ENCODE measurements at places on chromosomes 12 and 14.

DNA sequence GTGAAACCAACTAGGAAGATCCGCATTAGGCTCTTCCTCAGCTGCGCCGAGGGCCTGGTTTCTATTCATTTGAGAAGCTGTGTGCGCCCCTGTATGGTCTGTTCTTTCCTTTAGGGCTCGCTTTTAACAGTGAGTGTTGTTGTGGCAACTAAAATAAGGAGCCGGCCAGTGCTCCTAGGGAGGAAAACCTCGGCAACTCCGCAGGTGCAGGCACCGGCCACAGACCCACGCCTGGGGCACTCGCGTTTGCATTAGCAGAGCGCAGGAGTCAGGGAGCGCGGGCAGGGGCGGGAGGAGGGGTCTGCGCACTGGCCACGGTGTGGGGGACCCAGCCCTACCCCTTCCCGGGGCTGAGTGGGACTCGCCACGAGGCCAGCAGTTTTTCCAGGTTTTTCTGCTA, 50.5 kb downstream of the STX2 start:
- no peak for DNase-seq

- no peak for DNase-seq
Observed at GRCh38 chr12:1205512-1206060, 214.6 kb downstream of the ERC1 start.

DNA sequence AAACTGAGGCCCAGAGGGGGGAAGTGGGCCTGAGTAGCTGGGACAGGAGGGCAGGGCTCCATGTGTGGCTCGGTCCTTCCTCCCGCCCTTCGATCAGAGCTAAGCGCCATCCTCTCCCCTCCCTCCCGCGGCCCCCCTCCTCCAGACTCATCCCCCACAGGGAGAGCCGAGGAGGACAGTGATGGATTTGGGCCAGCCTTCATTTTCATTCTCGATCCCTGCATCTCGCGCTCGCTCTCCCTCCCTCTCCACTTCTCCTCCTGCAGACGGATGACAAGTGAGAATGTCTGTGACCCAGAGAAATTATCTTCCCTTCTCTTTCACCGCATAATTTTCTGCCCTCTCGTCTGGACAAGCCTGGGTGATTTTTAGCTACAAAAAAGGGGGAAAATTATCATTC, 183.3 kb downstream of the RBM19 start:
- no peak for DNase-seq

- no peak for DNase-seq
Observed at GRCh38 chr14:31939934-31940333, 137.2 kb upstream of the ARHGAP5 start.

DNA sequence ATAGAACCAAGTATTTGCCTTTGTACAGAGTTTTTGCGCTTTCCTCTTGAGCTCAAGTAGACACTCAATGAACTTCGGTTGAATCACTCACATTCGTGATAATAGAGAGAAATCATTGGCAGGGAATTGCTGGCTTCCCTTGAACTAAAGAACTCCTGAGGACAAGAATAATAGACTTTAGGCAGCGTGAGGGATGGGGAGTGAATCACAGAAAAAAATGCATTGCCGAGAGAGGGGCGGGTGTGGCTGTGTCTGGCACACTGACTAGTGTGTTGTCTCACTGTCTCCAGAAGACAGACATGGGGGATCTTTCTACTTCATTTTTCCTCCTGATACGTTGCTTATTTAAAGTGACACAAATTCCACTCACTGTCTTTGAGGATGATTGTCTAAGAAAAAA, 805.2 kb downstream of the BCL11B start:
- no peak for DNase-seq

DNA sequence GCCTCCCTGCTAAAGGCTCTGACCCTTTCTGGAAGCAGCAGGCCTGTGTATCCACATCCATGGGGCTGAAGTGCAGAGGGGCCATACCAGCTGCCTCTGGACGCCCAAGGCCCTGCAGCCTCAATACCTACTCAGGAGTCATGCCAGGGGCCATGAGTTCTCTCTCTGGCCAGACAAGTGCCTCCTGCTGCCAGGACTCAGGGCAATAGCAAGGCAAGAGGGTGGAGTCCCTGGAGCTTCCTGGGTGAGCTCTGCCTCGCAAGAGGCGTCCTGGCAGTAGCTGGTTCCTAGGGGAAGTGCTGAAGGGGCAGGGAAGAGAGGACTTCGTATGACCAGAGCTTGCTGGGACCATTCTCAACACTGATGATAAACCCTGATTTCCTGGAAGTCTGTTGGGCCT, 10.9 kb upstream of the ENDOU start:
- DNase-seq = no peak

GRCh38 chr14:21025371-21026273, 761 bp upstream of the NDRG2 start:
- DNase-seq = no peak

GRCh38 chr12:40643506-40643905, 48.7 kb upstream of the CNTN1 start:
- no peak for DNase-seq

- no peak for DNase-seq
Observed at GRCh38 chr12:58465418-58465817, 454.9 kb downstream of the LRIG3 start.

DNA sequence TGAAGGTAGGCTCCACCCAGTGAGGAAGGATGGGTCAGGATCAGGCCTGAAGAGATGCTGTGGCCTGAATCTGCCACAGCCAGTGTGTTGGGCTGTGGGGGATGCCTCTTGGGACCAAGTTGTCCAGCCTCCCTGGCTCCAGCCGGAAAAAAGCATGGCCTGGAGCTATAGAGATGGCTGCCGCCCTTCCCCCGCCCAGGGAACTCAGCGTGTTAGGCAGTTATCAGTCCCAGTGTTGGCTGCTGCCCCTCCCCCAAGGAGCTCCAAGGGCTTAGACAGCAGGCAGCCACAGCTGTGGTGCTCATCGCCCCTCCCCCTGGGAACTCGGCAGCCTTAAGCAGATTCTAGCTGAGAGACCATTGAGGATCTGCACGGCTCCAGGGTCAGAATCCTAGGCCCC, 158.0 kb downstream of the CAPZA3 start:
- no peak for DNase-seq

DNA sequence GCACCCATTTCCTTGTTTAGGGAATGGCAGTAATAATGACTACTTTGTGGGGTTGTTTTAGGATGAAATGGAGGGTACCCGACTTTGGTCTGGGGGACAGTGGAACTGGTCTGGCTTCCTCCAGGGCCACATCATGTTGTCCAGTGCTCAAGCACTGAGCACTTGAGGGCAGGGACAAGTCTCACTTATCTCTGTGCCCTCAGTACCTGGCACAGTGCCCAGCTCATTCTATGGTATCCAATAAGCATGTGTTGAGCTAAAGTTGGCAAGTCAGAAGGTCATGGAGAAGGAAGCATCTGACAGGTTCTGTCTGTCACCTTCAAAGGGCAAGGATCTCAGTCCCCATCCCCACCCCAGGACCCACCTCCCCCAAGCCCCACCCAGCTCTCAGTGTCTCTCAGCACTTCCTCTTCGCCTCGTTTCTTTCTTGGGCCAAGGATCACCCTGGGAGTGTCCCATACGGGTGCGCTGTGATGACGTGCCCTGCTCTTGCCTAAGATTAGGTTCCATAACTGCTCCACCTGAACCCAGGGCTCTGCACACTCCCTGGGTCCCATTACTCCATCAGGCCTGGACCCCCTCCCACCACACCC, 24.3 kb upstream of the TMEM106C start:
- DNase-seq = no peak

DNA sequence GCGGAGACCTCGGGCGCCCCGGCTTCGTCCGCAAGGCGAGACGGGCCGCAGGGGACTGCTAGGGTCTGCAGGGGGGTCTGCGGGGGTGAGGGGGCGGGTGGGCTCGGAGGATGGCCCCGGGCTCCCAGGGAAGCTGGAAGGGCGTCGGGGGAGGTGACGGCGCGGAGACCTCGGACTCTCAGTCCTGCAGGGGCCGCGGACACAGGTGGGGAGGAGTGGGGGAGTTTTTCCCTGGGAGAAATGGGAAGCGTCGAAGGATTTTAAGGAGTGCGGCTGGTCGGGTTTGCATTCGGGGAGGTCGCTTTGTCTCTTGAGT, 25.9 kb downstream of the ZBTB42 start:
- DNase-seq = no peak

- no peak for DNase-seq
Observed at GRCh38 chr14:68766299-68767247, 26.3 kb downstream of the ZFP36L1 start.

DNA sequence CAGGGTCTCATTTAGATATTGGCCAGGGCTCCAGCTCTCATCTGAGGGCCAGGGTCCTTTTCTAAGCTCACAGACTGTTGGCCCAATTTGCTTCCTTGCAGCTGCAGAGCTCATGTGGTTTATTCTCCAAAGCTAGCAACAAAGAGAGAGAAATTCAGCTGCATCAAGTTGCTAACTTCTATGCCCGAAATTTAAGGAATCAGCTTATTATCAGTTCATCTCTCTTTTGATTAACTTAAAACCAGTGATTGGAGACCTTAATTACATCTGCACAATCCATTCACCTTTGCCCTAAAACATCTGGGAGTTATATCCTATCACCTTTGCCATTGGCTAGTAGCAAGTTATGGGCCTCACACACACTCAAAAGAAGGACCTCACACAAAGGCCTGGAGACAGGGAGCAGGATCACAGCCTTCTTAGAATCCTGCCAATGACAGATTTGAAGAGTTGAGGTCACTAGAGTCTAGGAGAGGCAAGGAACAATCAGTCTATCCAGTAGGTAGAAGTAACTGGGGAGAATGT, 258.8 kb upstream of the GARIN6 start:
- no peak for DNase-seq

DNA sequence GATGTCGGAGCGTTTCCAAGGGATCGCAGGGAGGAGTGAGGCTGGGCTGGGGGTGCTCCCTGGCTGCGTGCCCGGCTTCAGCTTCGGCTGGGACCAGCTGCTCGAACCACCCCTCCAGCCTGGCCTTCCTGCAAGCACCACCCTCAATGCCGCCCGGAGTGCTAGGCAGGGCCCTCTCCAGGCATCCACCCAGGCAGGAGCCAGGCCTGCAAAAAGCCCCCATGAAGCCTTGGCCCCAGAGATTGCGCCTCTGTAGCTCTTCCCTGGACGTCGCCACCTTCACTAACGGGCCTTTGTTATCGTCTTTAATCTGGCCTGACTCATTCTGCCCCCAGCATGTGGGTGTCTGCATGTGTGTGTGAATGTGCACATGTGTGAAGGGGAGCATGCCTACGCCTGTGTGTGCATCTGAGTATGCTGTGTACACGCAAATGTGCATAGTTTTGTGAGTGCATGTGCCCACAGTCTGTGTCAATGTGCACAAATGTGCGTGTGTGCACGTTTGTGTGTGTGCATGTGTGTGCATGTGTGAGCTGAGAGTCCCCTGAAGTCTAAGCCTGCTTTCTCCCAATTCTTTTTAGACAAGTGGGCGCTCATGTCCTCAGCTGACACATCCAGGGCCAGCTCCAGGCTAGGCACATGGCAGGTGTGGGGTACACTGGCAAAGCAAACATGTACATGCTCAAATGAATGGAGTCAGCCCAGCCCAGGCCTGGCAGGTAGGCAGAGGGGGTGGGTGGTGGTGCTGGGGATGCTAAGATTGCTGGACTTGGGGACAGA, 195.4 kb upstream of the C14orf180 start:
- DNase-seq = no peak

DNA sequence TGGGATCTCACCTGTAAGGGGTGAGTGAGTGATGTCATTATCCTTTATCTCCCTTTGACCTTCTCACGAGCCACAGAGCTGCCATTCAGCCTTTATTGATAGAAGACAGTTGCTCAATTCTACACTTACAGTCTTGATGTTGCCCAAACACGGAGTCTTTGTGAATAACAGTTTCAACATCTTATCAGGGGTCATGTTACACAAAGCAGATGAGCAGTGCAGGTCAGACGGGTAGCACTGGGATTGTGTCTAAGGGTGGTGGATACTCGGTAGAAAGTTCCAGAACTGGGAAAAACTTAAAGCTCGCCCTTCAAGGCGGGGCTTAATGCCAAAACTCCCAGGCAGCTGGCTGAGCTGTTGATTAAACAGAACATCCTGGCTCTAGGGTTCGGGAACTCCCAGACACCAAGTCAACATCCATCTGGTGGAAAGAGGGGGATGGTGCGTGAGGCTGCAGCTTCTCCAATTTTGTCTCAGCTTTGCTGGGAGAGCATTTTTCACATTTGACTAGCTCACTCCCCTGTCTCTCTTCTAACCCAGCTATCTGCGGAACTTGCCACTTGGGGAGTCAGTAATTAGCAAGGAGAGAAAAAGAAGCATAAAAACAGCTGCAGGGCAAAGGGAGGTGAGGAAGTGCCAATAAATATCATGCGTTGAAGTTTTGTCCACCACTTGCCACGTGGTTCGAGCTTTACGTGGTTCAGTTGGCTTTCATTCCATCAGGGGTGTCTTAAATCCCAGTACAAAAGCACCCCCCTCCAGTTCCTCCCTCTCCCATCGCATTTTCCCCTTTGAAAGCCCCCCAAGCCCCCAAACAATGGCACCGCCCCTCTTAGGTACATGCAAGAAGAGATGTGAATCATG, 31.0 kb downstream of the FOXN4 start:
- DNase-seq = no peak

- DNase-seq = no peak
Observed at GRCh38 chr14:63757211-63757610, 29.3 kb upstream of the SGPP1 start.

DNA sequence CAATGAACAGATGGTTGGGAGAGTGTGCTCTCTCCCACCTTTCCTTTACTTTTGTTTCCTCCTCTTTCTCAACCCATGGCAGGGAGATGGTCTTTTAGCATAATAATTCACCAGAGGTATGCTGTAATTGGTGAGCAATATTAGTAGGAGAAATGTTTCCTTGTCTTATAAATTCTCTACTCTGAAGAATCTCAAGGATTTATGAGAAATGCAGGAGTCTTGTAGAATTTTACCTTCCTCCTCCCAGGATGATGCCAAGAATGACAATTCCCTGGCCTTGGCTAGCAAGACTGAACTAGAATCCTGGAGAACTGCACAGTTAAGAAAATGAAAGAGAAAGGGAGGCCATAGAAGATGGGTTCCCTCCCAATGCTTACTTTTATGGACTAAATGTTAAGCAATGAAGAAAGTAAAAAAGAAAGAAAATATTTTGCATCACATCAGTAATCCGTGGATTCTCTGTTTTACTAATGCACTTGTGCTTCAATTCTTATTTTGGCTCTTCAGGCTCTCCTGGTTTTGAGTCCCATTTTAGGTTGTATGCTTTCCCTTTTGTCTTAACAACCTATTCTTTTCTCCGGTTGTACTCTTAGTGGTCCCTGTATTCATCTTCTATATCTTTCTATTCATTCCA, 192.9 kb upstream of the GARIN6 start:
- DNase-seq = no peak

DNA sequence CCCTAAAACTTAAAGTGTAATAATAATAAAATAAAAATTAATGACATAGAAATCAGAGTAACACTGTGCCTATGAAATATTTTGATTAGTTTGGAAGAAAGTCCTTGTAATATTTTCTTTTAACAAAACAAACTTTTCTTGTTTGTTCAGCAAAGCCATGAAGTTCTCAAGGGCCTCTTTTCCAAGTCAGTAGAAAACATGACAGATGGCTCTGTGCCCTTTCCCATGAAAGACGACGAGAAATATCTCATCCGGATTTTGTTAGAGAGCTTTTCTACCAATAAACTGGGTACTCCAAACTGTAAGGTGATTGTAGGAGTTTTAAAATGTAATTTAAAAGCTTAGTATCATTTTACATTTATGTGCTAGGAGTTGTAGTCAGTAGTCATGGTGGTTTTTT, 54.5 kb upstream of the ASPG start:
- no peak for DNase-seq

- DNase-seq = no peak
Observed at GRCh38 chr12:52926596-52927234, 21.8 kb upstream of the KRT8 start.

All from pulmonary artery endothelial cell (primary cell).